Left renal pelvis (tissue), 4 donors: ENCODE measurements at places on chromosomes 6 and 20.

DNA sequence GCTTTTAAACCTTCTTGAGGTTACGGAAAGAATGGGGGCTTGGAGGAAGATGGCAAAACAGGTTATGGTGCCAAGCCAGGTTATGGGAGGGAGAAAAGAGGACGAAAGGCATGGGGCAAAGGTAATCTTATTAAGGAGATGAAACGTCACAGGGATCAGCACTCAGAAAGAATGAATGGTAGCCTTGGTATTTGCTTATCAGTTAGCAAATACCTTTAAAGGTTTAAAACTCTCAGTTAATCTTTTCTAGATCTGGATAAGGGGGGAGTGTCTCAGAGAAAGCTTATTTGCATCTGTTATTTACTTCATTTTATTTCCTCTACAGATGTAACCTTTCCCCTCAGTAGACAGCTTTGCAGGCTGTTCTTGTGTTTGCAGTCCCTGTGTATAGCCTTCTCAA is 55.5 kb upstream of the EEF1E1 start:
- DNase-seq: no peak

DNA sequence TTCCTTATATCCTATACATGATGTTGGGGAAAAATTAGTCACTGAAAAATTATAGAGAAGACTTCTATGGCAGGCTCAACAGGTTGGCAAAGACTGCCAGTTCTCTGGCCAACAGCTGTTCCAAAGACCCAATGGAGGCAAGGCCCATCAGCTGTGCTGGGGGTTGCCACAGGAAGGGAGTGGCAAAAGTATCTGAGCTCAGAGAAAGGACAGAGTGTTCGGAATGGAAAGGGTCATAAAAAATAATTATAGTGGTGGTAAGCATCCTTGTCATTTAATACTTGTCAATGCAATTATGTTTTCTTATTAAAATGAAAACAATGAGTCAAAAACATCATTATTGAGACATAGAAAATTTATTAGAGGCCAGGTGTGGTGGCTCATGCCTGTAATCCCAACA is 36.1 kb downstream of the FASTKD5 start:
- DNase-seq: no peak

DNA sequence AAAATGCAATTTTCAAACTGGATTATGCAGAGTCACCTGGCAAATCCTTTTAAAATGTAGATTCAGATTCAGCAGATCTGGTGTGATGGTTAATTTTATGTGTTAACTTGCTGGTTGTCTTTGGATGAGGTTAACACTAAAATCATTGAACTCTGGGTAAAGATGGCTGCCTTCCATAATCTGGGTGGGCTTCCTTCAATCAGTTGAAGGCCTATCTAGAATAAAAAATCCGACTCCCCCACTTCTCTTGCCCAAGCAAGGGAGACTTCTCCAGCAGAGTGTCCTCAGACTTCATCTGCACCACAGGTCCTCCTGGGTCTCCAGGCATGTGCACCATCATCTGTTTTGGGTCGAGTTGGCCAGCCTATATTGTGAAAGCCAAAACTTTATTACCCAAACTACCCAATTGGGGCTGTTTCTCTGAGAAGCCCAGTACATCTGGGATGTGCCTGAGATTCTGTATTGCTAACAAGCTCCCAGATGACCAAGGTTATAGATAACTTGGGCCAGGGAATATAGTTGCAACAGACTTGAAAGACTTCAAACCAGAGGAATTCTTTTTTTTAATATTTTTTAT is 1.6 kb upstream of the SLC17A5 start:
- no peak for DNase-seq

- DNase-seq: no peak
Measured at GRCh38 chr20:21102603-21103311, 3.4 kb downstream of the LINC00237 start.

- DNase-seq: no peak
Measured at GRCh38 chr6:11848852-11849731, 70.5 kb upstream of the ADTRP start.

DNA sequence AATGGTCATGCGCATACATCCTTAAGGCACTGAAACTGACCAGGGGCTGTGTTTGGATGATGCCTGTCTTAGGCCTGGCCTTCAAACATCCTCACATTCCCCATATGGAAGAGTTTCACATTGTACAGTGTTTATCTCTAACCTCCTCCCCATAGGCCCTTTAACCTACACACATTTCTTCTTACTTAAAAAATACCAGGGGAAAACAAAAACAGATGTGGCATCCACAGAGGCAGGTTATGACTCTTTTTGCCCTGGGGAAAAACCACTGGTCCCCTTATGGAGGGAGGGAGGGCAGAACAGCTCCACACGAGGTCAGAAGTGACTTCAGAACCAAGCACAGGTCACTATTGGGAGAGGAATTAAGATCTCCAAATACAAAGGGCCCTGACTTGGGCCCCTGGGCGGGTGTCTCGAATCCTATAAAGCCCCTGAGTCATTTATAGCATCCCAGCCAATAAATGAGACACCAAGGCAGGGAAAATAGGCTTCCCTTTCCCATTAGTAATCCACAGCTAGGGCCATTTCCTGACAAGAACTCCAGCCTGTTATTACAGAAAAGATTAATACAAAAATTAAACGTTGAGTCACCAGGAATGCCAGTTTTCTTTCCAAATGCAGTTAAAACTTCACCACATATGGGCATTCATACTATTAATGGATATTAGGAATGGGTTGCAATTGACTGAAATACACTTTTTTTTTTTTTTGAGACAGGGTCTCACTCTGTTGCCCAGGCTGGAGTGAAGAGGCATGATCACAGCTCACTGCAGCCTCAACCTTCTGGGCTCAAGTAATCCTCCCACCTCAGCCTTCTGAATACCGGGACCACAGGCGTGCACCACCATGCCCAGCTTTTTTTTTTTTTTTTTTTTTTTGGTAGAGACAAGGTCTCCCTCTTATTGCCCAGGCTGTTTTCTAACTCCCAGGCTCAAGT is 107.2 kb downstream of the ATP9A start:
- DNase-seq: no peak

DNA sequence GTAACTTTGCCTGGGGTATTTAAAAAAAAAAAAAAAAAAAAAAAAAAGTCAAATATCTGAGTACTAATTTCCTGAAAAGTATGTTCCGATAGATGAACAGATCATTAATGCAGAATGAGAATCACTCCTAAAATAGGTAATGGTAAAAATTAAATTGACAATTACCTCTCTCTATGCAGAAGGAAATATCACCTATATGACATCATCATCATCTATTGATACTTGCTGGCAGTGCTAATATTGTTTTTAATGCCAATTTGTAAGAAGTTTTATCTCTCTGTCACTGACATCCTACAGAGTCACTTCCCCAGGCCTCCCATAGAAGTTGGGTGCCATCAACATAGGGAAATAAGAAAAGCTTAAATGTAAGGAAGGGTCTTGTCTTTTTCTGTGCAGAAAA is 29.9 kb downstream of the ADNP start:
- no peak for DNase-seq

DNA sequence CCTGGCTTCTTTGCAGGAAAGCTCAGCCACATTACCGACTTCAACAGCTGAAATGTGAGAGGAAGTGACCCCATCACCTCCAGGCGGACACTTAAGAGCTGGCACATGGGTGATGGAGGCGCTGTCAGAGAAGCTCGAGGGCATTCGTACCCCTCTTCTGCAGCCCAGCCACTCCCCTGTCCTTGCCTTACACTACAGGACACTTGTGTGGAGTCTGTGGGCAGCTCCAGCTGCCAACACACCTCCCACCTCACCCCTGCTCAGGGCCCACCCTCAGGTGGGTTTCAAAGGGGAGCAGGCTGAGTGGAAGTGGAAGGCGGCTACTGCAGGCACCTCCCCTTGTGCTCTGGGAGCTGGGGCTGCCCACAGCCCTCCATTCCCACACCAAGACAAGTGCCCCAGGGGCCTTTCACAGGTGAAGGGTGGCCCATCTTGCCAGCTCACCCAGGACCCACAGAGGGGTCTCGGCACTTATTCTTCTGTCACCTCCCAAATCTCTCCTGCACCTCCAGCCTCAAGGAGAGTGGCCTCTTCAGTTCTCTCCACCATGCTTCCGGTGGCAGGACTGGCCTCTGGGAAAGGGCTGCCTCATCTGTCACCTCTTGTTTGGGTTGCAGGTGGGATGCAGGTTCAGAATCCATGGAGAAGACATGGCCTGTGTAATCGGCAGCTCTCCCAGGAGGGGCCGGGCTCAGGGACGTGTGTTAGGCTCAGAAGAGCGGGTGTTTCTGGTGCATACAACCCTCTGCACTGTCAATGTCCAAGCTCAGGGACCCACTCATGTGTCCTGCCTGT is 49.8 kb downstream of the IRF4 start:
- no peak for DNase-seq

- no peak for DNase-seq
Measured at GRCh38 chr20:37236462-37236861, 25.2 kb downstream of the GHRH start.

- DNase-seq: no peak
Measured at GRCh38 chr6:16129623-16130401, 926 bp downstream of the MYLIP start.

DNA sequence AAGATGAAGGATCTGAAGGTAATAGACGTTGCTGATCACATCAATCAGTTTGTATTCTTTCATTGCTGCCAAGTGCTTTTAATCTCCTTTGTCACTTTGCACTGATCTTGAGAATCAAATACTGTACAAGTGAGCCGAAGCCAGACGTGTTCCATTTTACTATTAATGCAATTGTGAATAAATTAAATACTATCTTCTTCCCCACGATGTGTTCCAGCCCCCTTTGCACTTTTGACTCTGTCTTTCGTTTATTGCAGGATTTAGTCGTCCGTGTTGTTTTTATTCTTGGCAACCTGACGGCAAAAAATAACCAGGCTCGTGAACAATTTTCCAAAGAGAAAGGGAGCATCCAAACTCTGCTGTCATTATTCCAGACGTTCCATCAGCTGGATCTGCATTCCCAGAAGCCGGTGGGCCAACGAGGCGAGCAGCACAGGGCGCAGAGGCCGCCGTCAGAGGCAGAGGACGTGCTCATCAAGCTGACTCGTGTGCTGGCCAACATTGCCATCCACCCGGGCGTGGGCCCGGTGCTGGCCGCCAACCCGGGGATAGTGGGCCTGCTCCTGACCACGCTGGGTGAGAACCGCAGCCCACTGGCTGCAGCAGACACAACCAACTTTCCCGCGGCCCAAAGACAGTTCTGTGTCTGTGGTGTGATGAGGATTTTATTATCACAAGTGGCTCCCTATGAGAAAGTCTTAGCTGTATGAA is 104.7 kb downstream of the ARMC2 start:
- no peak for DNase-seq

GRCh38 chr6:75874224-75874623 is 125.2 kb downstream of the MYO6 start:
- DNase-seq: no peak

DNA sequence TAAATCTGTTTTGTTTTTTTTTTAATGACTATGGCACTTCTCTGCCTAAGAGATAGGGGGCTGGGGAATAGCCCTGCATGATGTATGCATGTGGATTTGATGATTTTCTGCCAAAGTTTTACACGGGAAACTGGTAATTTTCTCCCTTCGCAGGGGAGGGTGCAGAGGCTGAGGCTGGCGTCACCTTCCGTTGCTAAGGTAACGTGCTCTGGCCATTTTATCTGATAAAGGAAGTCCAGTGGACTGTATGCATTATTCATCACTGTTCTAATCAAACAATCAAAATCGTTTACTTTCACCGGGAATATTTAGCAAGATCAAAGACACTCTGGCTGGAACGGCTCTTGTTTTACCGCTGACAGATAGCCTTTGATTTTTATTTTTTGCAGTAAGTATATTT is 789 bp downstream of the PHACTR1 start:
- DNase-seq: no peak

GRCh38 chr6:10655508-10656055 is 38.8 kb downstream of the C6orf52 start:
- no peak for DNase-seq
